ENCODE measurements at places on chromosomes 16 and 17.

GRCh38 chr16:28295276-28295675 is 3.0 kb downstream of the SBK1 start:
- DNase-seq: no peak

GRCh38 chr17:51630101-51630671 is 369.8 kb downstream of the UTP18 start:
- no peak for DNase-seq

- DNase-seq: no peak
These were observed 17.4 kb upstream of the ZNF469 start for GRCh38 chr16:88365244-88365865.

GRCh38 chr16:11986521-11987057 is 10.1 kb downstream of the SNX29 start:
- no peak for DNase-seq

DNA sequence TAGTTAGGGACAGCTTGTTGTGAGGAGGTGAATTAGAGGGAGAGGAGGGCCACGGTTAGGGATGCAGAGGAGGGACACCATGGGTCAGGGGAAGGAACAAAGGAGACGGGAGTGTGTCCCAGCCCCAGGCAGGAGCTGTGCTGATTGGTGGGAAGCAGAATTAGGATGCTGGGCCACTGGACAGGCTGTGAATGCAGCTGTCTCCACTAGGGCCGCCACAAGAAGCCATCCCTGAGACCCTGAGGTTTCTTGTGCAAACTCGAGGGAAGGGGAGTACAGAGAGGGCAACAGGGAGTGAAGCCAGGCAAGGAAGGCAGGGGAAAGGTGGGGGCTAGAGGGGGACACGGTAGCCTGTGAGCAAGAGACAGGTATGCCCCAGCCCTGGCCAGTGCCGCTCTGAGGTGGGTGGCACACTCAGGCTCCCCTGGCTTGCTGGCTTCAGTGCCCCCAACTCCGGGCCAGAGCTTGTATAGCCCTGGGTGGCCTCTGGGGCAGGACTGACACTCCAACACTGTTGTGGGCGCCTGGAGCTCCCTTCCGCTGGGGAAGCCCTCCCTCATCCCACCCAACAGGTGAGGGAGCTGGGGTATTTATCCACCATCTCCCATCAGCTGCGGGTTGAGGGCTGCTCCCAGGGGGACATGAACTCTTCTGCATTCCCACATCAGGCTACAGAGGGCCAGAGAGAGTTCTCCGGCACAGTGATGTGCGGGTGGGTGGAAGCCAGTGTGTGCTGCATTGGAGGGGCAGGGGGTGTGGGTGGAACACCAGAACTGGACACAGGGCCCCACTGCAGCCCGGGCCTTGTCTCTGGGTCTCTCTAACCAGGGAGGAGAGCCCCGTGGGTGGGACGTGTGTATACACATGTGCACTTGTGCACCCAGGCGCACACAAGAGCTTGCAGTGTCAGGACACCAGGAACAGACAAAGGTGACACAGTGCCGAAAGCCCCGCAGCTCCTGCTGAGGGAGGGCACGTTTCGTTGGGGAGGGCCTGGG is 8.3 kb upstream of the SPPL2C start:
- DNase-seq: no peak

- no peak for DNase-seq
These were observed 59.4 kb downstream of the RTN4RL1 start for GRCh38 chr17:1965556-1966273.

- DNase-seq: no peak
These were observed 10.6 kb downstream of the CNTD1 start for GRCh38 chr17:42809250-42809649.

DNA sequence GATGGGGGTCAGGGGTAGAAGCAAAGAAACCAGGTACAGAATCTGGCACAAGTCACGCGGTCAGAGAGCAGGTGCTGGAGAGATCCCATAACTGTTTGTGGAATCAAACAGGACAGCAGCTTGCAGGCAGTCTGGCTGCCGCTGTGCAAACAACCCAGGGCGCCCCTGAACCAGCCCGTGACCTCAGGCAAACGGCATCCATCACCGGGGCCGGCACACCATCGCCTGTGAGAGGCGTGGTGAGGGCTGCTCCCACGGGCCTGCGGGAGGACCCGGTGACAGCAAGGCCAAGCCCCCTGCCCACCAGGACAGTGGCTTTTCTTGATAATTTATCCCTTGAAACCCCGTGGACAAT is 47.9 kb downstream of the CBFA2T3 start:
- no peak for DNase-seq

DNA sequence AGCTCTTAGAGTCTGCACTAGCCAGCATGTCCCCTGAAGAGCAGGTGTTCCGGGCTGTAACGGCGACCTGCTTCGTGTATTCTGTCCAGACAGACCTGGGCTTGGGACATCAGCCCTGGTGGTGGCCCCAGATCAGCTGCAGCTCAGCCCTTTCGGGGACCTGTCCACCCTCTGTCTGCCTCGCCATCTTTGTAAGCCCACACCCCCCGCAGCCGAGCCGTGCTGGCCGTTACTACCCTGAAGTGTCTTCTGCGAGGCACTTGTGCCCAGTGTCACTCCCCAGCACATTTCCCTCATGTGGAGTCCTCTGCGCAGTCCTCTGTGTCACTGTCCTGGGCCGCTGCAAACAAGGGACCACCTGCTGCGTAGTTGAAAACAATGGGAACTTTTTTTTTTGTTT is 10.4 kb downstream of the CARD14 start:
- DNase-seq: no peak

DNA sequence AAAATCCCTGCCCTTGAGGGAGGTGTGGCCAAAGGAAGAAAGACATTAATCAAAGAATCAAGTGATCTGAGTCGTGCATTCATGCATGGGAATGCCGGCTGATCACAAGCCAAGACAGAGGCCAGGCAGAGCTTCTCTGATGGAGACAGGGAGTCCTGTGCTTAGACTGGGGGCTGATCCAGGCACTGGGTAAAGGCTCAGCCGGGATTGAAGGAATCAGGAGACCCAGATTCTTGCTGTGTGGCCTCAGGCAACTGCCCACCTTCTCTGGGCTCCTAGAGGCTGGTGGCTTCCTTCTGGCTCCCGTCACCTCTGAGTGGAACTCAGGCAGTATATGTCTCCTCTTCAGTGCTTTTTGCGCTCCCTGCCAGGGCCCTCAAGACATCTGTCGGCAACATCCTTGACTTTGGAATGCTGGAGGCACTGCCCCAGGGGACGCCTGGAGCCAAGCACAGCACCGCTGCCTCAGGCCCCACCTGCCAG is 17.7 kb downstream of the RAI1 start:
- no peak for DNase-seq

GRCh38 chr17:32486701-32487472 is at the start of gene CDK5R1:
Gene CDK5R1 (plus strand): TSS chr17:32486993. CDS start chr17:32487621, 628 bp downstream.
- peak; percentile 62 for DNase-seq

GRCh38 chr16:89971495-89972243 is 23.1 kb downstream of the DEF8 start:
- no peak for DNase-seq

- peak; percentile 76 for DNase-seq
These were observed at the start of the genes GPS1 and RFNG for GRCh38 chr17:82051776-82052637. Gene GPS1 (plus strand): TSS chr17:82051898. CDS start chr17:82051932, 34 bp downstream. Gene RFNG (minus strand): TSS chr17:82051811. CDS start chr17:82051766, 45 bp downstream.

DNA sequence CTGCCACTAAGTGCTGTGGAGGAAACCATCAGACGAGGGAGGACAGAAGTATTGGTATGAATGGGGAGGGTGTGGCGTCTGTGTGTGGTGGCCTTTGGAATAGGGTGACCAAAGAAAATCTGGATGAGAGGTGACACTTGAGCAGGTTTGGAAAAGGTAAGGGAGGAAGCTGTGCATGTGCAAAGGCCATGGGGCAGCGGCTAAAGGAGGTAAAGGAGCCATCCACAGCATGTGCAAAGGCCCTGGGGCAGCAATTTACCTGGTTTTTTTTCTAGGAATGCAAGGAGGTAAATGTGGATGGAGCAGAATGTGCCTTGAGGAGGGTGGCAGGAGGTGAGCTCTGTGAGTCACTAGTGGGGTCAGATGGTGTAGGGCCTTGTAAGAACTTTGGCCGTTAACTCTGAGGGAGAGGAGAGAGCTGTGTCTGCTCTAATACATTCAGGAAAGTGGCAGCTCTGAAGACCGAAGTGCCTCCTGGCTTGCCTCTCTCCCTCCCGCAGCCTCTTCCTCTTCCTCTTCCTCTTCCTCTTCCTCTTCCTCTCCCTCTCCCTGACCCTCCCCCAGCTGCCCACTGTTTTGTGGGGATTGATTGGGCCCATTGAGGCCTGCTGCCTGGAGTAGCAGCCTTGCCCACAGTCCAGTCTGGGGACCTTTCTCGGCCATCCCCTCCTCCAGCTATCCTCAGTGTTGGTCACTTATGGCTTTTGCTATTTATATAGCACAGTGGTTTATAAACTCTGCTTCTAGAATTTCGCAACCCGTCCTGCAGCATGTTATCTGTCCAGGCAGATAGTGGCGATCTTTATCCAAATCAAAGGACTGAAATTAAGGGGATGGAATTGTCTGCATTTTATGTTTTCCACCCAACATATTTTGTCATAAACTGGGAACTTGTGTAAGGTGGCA is 38.7 kb downstream of the CMIP start:
- no peak for DNase-seq

- no peak for DNase-seq
These were observed 146.3 kb upstream of the TBX2 start for GRCh38 chr17:61253362-61253761.

GRCh38 chr17:51078009-51078592 is 42.6 kb downstream of the SPAG9 start:
- DNase-seq: no peak

DNA sequence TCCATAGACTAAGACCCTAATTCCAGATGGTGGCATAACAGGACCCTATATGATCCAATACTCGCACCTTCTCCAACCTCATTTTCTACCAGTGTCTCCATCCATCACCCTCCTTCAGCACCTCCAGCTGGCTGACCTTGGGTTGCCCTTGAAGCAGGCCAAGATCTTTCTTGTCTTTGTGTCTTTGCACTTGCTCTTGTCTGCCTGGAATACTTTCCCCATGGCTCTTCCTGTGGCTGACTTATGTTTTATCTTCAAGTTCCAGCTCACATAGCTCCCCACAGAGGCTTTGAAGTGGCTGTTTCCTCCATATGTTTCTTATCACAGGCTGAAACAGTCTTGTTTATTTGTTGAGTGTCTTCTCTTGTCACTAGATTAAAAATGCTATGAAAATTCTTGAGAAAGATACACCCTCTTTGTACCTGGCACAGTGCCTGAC is 29.6 kb upstream of the MMD start:
- no peak for DNase-seq

GRCh38 chr17:55168958-55169687 is 95.6 kb upstream of the HLF start:
- no peak for DNase-seq

DNA sequence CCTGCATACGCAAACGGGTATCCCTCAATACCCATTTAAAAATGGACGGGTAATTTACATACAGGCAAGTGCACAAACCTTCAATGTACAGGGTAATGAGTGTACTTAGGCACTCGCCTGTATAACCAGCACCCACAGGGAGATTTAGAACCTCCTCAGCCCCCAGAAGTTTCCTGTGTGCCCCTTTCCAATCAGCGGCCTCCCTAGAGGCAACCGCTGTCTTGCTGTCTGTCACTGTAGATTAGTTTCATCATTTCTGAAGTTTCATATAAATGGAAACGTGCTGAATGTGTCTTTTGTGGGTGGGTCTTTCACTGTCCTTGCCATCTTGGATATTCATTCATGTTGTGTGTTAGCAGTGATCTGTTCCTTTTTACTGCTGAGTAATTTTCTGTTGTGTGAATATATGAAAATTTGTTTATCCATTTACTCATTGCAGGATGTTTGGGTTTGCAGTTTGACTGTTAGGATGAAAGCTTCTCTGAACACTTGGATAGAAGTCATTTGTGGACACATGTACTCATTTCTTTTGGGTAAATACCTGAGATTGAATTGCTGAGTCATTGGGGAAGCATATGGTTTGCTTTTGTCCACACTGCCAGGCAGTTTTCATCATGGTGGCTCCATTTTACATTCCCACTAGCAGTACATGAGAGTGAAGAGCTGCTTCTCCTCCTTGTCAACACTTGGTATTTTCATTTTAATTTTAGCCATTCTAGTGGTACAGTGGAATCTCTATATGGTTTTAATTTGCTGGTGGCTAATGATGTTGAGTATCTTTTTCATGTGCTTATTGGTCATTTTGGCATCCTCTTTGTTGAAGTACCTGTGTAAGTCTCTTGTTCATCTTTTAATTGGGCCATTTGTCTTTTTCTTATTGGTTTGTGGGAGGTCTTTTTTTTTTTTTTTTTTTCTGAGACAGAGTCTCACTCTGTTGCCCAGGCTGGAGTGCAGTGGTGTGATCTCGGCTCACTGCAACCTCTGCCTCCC is 2.1 kb upstream of the ADCY7 start:
- no peak for DNase-seq

DNA sequence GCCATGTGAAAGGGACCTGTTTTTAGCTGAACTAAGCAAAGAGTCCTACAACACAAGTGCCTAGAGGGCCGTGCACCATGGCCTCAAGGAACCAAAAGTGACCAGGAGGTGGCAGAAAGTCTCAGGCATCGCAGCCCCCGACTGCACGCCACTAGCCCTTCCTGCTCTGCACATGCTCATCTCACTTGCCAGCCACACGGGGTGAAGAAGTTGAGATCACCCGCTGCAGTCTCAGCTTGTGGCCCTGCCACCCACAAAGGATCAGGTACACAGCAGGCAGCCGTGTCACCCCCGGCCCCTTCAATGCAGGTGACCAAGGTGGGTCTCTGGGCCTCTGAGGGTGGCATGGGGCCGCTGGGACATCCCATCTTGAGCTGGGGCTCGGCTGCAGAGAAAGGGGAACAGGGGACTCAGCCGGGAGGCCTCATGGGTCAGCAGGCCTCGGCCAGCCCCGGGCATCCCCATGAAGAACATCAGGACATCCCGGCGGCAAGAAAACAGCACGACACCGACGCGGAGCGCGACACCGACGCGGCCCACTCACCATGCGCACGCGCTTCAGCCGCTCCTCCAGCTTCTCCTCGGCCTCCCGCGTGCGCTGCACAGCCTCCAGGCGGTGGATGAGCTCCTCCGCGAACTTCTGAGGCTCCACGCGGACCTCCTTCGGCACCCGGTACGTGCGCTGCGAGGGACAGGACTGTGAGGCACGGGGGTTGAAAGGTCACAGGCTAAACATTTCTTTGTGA is 21.0 kb downstream of the PDIA2 start:
- no peak for DNase-seq

DNA sequence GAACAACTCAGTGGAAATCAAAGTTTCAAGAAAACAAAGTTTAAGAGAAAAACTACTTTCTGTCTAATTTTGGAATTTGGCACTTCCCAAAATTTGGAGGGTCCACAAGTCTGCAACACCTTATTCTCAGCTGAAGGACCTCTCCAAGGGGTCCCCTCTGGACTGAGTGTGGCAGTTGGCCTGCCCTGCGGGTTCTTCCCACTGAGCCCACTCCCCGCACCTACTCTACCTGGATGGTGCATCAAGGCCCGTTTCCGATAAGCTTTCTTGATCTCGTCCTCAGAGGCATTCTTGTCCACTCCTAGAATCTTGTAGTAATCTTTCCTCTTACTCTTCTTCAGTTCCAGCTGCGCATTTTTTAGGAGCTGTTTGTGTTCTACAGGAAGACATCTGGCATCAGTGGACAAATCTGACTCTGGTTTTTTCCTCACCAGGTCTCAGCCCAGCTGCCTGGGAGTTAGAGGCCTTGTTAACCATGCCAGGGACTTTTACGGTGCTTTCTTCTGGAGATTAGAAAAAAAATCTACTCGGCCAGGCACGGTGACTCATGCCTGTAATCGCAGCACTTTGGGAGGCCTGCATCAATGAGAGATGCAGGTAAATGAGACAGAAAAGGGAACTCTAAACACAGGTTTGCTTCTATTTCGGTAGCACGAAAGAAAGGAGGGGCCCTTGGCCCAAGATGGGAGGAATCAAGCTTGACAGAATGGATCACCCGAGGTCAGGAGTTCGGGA is 15.6 kb downstream of the CNP start:
- no peak for DNase-seq

- no peak for DNase-seq
These were observed 2.4 kb upstream of the SLC47A2 start for GRCh38 chr17:19718613-19719354.
